ENCODE measurements at places on chromosomes 1 and 21.

DNA sequence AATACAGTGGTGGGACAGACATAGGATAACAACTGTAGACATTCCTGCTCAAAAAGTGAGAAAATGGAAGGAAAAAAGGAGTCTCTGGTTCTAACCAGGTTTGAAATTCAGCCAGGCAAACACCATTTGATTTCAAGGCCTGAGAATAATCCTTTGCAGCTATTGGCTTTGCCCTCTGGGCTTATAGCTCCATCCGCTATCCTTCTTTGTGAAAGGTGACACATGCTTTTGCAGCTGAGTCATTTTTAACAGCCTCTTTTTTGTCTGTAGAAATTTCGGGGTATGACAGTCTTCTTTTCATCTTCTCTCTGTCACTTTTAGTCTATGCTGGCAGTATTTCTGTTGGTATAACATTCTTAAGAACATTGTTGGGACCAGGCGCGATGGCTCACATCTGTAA lies 16.2 kb downstream of the SDHC start:
- DNase-seq, result no peak

GRCh38 chr1:111468717-111469100 lies 5.1 kb upstream of the C1orf162 start:
- DNase-seq, result no peak

- no peak for DNase-seq
Measured at GRCh38 chr1:243712242-243712641, 137.8 kb downstream of the AKT3 start.

- peak; percentile 25 for DNase-seq
Measured at GRCh38 chr21:37503848-37504467, 137.4 kb downstream of the DYRK1A start.

- no peak for DNase-seq
Measured at GRCh38 chr1:84452436-84452835, 26.6 kb upstream of the RPF1 start.

- DNase-seq, result no peak
Measured at GRCh38 chr1:168106274-168106673, 30.5 kb downstream of the GPR161 start.

Measured in HFF-Myc (cell line).